ENCODE measurements at places on chromosomes 7 and 10. TPM values are rescaled to one million over a fixed set of nuclear protein-coding genes. Genes with fewer than 3 reads are reported as not detected.

- no peak overlapping the region for H3K4me3 ChIP-seq
- H3K36me3 ChIP-seq = peaks cover 3% of the 10 kb centered on the region
- H3K27me3 ChIP-seq = no peaks in the 10 kb centered on the region
- H3K4me1 ChIP-seq = peaks cover 14% of the 10 kb centered on the region
These were observed 101.4 kb upstream of the FAM133B start for GRCh38 chr7:92691578-92691977.

DNA sequence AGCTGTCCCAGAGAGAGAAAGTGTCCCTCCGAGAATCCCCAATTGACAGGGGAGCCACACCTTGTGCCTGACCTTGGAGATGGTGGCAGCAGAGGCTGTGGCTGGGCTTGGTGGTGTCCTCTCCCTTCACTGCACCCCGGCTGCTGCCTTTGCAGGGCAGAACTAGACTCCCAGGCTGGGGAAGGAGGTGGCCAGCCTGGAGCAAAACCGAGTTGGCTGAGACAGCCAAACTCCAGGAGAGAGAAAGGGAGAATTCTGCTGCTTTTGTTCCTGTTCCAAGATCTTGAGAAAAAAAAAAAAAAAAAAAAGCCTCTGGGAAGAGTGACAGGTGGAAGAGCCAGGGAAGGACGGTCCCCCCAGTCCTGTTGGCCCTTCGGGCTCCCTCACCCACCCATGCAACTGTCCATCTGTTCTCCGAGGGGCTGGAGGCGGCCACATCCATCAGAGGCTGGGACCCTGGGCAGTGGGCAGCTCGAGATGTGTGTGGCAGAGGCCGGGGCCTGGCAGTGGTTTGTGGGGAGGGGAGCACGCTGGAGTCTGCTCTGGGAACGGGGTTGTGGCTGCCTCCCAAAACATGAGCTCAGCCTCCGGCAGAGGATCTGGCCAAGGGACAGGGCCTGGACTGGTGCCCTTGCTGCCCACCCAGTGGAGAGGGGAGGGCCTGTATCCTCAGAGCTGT lies 35.5 kb downstream of the CLIP2 start:
- H3K36me3 ChIP-seq = peaks cover 23% of the 10 kb centered on the region
- no peak overlapping the region for H3K27ac ChIP-seq
- peak overlapping the region; percentile 51 for H3K4me3 ChIP-seq
- H3K27me3 ChIP-seq = peaks cover 7% of the 10 kb centered on the region
- H3K4me1 ChIP-seq = peaks cover 4% of the 10 kb centered on the region

Gene OGDHL
- 7.5 TPM for total RNA-seq

DNA sequence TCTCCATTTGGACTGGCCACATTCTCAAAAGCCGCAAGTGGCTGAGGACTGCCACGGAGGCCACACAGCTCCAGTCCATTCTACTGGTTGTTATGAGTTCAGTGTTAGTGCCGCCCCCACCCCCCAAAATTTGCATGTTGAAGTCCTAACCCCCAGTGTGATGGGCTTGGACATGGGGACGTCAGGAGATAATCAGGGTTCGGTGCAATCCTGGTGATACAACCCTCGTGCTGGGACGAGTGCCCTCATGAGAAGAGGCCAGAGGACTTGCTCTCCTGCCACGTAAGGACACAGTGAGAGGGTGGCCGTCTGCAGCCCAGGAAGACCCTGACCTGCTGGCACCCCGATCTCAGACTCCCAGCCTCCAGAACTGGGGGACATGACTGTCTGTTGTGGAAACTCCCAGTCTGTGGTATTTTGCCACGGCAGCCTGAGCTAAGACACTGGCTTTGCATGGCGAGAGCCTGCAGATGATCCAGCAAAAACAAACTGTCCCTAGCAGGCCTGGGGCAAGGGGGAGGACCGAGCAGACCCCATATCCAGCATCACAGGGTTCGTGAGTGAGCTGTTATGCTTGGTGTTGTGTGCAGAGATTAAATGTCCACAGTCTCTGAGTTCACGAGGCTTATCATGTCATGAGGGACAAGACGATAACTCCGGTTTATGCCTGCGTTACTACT lies 41.5 kb upstream of the INSIG1 start:
- H3K4me3 ChIP-seq = no peak overlapping the region
- no peaks in the 10 kb centered on the region for H3K36me3 ChIP-seq
- no peaks in the 10 kb centered on the region for H3K4me1 ChIP-seq
- H3K27me3 ChIP-seq = peaks cover 3% of the 10 kb centered on the region

GRCh38 chr7:91543646-91544045 lies 279.4 kb downstream of the FZD1 start:
- no peak for DNase-seq
- H3K4me1 ChIP-seq = peaks cover 5% of the 10 kb centered on the region
- H3K27me3 ChIP-seq = peaks cover 2% of the 10 kb centered on the region
- no peak overlapping the region for H3K4me3 ChIP-seq

DNA sequence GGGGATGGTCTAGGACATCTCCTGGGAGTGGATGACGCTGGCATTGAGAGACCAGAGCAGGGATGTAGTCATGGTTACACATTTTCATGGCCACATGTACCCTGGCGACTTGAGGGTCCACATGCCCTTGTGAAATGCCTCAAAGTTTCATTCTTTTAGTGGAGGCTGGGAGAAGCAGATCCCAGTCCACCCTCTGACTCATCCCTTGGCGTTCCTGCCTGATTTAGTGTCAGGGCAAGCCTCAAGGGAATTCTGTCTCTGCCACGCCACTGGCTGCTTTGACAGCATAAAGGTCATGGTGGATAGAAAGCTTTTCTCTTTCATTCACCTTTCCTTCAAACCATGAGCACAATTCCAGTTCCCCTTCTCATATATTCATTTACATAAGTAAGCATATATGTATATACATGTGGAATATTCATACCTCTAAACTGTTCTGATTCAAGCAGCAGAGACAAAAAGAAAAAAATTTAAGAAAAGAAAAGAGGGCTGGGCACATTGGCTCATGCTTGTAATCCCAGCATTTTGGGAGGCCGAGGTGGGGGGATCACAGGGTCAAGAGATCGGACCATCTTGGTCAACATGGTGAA lies 21.8 kb upstream of the KIF5B start:
- no peak overlapping the region for H3K4me3 ChIP-seq
- H3K4me1 ChIP-seq = no peaks in the 10 kb centered on the region
- DNase-seq = no peak
- H3K27me3 ChIP-seq = no peaks in the 10 kb centered on the region
- no peaks in the 10 kb centered on the region for H3K36me3 ChIP-seq

DNA sequence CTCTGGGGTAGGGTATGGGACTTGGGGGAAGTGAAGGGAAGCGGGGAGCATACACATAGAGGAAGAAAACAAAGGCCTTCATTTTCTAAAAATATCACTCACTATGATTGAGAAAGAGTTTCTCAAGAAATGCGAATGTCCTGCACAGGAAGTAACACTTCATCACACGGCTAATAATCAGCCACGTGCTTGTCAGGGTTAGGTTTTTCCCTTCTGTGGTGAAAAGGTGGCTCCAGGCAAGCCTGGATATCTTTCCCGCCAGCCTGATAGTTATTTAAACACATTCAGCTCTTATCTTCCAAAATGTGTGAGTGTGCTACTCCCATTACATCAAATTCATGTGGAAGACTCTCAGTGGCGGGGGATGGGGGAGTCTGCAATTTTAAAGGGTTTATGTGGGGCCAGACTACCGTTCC lies 166.4 kb upstream of the ADO start:
- DNase-seq = no peak
- no peak overlapping the region for H3K27ac ChIP-seq
- no peak overlapping the region for H3K4me3 ChIP-seq
- H3K36me3 ChIP-seq = no peaks in the 10 kb centered on the region
- H3K27me3 ChIP-seq = peaks cover 2% of the 10 kb centered on the region

- H3K27ac ChIP-seq = no peak overlapping the region
- no peak overlapping the region for H3K4me3 ChIP-seq
- H3K4me1 ChIP-seq = peaks cover 10% of the 10 kb centered on the region
- peaks cover 3% of the 10 kb centered on the region for H3K27me3 ChIP-seq
- no peak for DNase-seq
- H3K36me3 ChIP-seq = no peaks in the 10 kb centered on the region
These were observed 70.4 kb upstream of the CFAP46 start for GRCh38 chr10:133012573-133013359.

GRCh38 chr7:44148166-44148565 lies 7.0 kb upstream of the MYL7 start:
- no peaks in the 10 kb centered on the region for H3K36me3 ChIP-seq
- no peak overlapping the region for H3K27ac ChIP-seq
- H3K4me1 ChIP-seq = no peaks in the 10 kb centered on the region
- no peak overlapping the region for H3K4me3 ChIP-seq
- no peak for DNase-seq

DNA sequence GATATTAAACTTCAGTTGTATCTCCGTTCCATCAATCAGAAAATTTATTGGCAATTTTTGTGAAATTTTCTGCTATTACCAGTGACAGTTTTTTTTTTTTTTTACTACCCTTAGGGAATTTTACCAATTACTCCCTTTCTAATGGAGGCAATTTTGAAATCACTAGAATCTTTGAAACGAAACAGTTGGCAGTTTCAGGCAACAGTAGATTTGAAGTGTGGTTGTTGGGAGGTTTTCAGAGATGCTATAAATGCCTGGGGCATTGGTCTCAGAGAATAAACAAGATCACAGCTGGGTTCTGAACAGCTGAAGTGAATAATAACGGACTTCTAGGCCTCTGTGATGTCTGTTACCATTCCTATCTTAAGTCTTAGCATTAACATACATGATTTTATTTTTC lies 535.9 kb upstream of the POT1 start:
- H3K4me1 ChIP-seq = no peaks in the 10 kb centered on the region
- DNase-seq = no peak
- no peak overlapping the region for H3K4me3 ChIP-seq
- no peak overlapping the region for H3K27ac ChIP-seq

Gene FAM25G
- total RNA-seq = not detected

DNA sequence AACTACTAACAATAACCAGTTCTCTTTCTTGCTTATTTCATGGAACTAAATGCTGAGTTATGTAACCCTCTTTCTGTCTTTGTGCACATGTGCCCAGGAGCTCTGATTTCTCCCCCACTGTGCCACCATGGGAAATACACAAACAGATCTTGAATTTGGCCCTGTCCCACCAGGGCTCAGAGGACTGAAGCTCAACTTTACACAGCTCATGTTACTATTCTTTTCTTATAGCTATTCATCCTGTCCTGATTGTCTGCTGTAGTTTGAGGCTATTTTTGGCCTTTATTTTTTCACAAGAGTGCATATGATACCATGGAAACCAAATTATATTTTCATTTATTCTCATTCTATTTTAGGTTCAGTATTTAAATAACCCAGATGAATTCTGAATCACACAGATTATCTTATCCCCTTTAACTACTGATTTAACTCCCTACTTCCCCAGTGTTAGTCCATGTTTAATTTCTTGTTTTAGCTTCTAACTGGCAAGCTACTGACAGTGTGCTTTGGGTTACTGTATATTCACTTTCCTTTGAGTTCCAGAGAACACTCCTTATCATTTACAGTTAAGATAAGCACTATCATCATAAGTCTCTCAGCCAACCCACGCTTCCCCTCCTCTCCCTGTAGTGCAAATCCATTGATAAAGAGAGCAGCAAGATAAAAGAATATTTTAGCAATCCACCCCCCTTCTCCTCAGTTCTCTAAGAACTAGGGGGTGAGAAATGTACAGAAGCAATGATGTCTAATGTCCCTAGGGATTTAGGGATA lies 71.8 kb upstream of the GSDME start:
- H3K27me3 ChIP-seq = peaks cover 4% of the 10 kb centered on the region
- no peak overlapping the region for H3K27ac ChIP-seq
- no peak overlapping the region for H3K4me3 ChIP-seq
- no peaks in the 10 kb centered on the region for H3K36me3 ChIP-seq

DNA sequence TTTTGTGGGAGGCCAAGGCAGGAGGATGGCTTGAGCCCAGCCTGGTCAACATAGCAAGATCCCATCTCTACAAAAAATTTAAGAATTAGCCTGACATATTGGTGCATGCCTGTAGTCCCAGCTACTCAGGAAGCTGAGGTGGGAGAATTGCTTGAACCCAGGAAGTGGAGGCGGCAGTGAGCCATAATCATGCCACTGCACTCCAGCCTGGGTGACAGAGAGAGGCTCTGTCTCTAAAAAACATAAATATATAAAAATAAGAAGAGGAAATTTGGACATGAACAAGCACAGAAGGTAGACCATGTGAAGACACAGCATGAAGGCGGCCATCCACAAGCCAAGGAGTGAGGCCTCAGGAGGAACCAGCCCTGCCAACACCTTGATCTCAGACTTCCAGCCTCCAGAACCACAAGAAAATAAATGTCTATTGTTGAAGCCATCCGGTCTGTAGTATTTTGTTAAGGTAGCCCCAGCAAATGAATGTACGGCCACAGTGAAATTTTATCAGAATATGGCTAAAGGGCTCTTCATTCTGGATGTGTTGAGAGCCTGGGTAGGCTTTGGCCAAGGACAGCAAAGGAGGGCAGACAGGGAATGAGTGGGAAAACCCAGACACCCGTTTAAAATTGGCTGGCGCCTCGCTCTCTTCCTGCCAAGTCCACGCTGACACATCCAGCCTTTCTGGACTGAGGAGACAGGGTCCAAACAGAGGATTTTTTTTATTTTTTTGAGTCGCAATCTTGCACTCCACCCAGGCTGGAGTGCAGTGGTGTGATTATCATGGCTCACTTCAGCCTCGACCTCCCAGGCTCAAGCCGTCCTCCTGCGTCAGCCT lies 12.9 kb upstream of the GRID2IP start:
- no peak overlapping the region for H3K4me3 ChIP-seq
- H3K4me1 ChIP-seq = no peaks in the 10 kb centered on the region
- peaks cover 4% of the 10 kb centered on the region for H3K27me3 ChIP-seq
- H3K27ac ChIP-seq = no peak overlapping the region
- no peaks in the 10 kb centered on the region for H3K36me3 ChIP-seq

GRCh38 chr10:95031656-95032055 lies 37.6 kb downstream of the CYP2C8 start:
- peaks cover 2% of the 10 kb centered on the region for H3K4me1 ChIP-seq
- no peak overlapping the region for H3K4me3 ChIP-seq
- no peaks in the 10 kb centered on the region for H3K36me3 ChIP-seq
- no peak overlapping the region for H3K27ac ChIP-seq
- DNase-seq = no peak
- H3K27me3 ChIP-seq = no peaks in the 10 kb centered on the region

Gene NUTM2E
- 0.46 TPM for total RNA-seq

GRCh38 chr10:483261-483660 lies 206.2 kb downstream of the DIP2C start:
- no peak overlapping the region for H3K27ac ChIP-seq
- peaks cover 22% of the 10 kb centered on the region for H3K27me3 ChIP-seq
- peaks cover 9% of the 10 kb centered on the region for H3K36me3 ChIP-seq
- no peak overlapping the region for H3K4me3 ChIP-seq
- H3K4me1 ChIP-seq = peaks cover 19% of the 10 kb centered on the region

GRCh38 chr10:131019696-131020095 lies 291.8 kb downstream of the TCERG1L start:
- H3K27me3 ChIP-seq = peaks cover 28% of the 10 kb centered on the region
- no peak overlapping the region for H3K27ac ChIP-seq
- no peak overlapping the region for H3K4me3 ChIP-seq

- H3K27ac ChIP-seq = no peak overlapping the region
- peaks cover 10% of the 10 kb centered on the region for H3K36me3 ChIP-seq
- DNase-seq = no peak
- no peaks in the 10 kb centered on the region for H3K27me3 ChIP-seq
These were observed 118.8 kb downstream of the RSU1 start for GRCh38 chr10:16698461-16698860.

All from endothelial cell (in vitro differentiated cells).